Anterior cingulate cortex (tissue), 58 donors: ENCODE measurements at places on chromosomes 6 and 20.

- no peak for DNase-seq
Measured at GRCh38 chr20:22574545-22575086, 9.8 kb downstream of the FOXA2 start.

GRCh38 chr6:44135173-44135758, 7.9 kb downstream of the TMEM63B start:
- no peak for DNase-seq

DNA sequence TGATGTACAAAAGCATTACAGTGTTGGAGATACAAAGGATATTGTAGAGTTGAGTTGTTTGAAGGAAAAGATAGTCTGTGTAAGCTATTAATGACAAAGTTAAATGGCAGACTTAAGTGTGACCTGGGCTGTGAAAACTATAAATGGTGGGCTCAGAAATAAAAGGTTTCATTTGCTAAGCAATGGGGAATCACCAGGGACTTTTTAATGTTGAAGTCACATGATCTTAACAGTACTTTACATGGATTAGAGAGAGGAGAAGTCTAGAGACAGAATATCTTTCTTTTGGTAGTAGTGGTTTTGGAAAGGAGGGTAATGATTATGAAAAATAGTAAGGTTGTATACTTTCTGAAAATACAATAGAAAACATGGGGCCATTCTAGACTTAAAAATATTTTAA, 67.1 kb downstream of the SCAF8 start:
- no peak for DNase-seq

DNA sequence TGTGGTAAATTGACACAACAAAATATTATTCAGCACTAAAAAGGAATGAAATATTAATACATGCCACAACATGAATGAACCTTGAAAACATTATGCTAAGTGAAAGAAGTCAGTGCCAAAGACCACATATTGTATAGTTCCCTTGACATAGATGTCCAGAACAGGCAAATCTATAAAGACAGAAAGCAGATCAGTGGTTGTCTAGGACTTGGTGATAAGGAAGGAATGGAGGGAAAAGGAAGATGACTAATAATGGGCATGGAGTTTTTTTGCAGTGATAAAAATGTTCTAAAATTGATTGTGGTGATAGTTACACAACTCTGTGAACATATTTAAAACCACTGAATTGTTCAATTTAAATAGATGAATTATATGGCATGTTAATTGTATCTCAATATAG, 32.5 kb downstream of the TBX18 start:
- no peak for DNase-seq

DNA sequence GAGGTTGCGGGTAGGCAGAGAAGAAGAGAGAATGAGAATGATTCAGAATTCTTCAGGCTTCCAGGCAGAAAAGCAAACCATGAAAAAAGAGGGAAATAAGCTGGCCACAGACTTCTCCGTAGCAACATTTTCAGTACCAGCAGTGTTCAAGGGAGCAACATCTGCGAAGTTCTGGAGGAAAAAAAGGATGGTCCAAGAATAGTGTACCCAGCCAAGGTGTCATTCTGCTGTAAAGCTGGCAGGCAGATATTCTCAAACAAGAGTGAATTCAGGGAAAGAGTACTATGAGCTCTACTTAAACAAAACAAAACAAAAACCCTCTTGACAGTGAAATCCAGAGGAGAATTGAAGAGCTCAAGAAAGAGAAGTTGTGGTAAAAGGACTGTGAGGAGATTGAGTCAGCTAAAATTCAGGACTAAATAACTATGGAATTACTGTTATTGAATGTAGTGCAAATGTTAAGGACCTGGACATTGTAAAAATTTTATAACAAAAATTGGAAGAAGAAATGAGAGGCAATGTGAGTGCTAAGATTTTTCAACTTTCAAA, 86.5 kb downstream of the ATRN start:
- DNase-seq = no peak

DNA sequence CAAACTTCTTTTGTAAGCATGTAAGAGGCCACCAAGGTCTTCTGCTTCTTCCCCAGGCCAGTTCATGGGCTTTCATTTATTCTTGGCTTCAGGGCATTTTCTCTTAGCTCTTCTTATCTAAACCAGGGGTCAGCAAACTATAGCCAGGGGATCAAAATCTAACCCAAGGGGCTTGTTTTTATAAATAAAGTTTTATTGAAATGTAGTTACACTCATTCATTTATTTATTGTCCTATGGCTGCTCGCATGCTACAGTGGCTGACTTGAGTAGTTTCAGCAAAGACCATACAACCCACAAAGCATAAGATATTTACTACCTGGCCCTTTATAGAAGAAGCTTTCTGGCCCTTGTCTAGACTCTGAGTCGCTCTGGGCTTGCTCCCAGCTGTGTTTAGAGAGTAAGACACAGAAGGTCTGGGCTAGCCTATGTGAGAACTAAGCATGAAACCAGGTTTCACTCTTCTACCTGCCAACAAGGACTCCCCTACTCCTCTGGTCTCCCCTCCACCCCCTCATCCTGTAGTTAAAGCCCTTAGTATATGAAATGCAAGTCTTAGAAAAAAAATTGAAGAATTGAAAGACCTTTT, 43.2 kb downstream of the KHDC1L start:
- no peak for DNase-seq

DNA sequence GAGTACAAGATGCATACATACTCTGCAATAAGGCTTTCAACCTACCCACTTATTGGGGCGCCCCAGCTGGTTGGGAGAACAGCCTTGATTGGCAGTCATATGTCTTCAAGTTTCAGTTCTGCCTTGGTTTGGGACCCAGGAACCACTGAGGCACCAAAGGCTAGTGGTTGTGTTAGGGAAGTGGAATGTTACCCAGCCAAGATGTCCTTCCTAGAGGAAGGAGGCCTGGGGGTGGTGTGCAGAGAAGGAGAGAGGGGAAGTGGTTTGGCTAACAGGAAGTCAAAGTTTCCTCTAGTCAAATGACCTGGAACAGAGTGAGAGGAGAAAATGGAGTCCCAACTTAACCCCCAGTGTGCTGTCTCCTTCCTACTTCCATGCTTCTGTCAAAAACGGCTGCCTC, 59.4 kb downstream of the CD164 start:
- DNase-seq = peak; percentile 22

GRCh38 chr6:10425176-10425974, 10.5 kb upstream of the TFAP2A start:
- no peak for DNase-seq

DNA sequence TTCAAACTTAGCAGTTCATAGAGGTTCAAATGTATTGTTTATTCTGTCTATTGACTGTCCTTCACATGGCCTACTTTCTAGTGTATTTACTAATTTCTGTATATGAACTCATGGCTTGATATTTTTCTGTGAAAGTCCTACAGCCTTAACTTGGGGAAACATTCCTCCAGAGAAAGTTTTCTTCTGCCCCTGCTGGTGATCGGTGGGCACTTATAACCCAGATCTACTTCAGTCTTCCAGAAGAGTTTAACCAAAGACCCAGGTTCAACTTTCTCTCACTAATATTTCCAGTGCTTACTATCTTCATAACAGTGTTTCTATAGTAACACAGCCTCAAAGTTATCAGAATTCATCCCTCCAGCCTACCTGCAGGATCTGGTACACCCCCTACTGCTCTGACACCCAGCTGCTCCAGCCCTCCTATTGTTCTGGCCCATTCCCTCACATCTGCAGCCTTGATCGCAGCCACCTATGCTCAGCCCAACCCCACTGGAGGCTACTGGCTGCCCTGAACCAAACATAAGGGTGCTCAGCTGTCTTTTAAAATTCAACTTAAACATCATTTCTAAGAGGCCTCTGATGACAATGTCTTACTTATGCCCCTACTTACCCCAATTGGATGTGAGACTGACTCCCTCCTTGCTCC, 72.3 kb downstream of the TBX18 start:
- no peak for DNase-seq

GRCh38 chr6:71326611-71327010, 38.0 kb downstream of the OGFRL1 start:
- no peak for DNase-seq

GRCh38 chr6:137240168-137240567, 21.0 kb upstream of the IFNGR1 start:
- DNase-seq = no peak

DNA sequence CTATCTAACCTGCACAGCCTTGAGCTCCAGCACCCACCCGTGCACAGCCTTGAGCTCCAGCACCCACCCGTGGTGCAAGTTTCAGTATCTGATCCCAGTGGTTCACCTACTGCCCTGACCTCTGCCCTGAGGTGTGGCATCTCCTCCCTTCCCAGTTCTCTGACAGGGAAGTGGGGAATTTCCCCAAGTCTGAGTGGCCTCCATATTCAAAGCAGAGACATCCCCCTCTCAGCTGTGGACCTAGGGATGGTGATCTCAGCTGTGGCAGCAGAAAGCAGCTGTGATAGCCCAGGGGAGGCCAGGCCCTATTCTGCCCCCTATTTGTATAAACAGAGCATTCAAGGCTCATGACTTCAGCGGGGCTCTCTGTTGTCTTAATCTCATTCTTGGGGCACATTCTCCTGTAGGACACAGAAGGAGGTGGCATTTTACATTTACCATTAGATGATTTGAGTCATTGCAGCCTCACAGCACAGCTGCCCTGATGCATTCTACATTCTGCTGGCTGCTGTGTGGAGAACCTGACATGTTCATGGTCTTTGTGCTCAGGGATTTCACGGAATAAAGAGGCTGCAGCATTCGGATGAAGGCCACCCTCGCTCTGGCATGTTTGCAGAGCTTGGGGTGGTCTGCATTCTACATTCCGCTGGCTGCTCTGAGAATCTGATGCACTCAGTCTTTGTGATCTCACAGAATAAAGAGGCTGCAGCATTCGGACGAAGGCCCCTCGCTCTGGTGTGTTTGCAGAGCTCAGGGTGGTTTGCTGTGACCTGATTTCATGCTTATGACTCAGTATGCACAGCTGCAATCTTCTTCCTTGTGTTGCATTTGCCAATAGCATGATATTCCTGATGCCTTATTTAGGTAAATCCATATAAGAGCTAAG, 16.9 kb downstream of the GPR31 start:
- DNase-seq = no peak

DNA sequence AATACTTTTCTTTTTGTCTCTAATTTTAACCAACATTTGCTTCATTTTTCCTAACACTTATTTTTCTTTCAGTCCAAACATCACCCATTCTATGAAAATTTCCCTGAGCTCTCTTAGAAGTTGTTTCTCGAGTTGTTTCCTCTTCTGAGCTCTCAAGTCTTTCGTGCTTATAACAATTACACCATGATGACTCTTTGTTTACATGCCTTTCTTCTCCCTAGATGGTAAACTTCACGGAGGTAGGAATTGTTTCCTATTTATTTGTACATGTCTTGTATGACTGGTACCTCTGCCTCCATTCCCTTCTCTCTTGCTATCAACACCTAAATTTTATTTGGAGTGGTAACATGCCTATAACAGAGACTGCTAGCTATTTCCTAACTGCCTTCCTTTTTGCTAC, 6.4 kb downstream of the BLOC1S5 start:
- no peak for DNase-seq

DNA sequence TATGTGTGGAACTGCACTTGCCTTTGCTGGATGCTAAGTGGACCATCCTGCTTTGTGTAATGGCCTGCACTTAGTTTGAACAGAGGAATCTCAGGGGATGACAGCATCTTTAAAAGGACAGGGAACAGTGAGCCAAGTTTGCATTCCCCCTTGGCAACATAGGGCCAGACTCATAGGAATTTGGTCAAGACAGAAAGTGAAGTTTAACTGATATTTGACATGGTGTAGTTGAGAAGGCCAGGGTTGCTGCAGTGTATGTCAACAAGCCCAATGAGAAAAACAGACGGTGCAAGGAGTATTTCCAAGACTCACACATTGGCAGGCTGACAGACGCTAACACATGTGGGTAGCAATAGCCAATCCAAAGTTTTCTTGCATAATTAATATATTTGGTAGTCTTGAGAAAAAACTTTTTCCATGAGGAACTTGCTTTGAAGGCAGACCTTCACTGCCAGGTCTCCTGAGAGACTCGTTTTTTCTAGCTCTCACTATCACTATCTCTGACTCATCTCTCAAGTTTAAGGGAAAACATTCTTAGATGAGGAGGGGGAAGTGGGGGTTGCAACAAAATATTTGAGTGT, 213.8 kb downstream of the IBTK start:
- no peak for DNase-seq

- DNase-seq = no peak
Measured at GRCh38 chr6:87700397-87701343, 1.4 kb downstream of the AKIRIN2 start.

- DNase-seq = no peak
Measured at GRCh38 chr20:58327211-58327610, 17.7 kb downstream of the RAB22A start.

DNA sequence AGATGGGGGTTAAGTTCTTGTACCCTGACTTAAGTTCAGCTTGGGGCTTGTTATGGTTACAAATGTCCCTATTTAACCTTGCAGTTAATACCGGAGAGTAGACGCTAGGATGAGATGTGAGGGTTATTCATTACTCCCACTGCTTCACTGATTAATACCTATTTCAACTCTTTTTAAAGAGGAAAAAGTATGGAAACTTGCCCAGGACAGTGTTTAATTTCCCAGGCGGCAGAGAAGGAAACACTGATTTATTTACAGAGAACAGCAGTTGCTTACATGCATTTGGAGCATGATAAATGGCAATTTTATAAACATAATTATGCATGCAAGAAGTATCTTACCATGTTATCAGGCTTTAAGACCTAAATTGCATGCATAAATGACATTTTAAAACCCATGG, 137.7 kb downstream of the RCAN2 start:
- DNase-seq = no peak

- DNase-seq = no peak
Measured at GRCh38 chr6:22227824-22228610, 68.8 kb downstream of the PRL start.

DNA sequence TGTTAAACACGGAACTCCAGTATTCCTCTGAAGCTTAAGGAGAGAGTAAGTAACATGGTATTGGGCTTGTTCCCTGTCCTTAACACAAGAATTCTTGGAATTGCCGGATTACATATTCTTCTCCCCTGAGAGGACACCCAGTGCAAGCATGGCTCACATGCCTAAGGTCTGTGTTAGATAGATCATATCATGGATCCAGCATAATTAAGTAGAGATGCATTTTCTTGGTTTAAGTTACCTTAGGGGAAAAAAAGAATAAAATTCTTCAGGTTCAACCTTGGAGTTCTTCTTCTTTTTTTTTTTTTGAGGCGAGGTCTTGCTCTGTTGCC, 53.9 kb downstream of the AKAP12 start:
- DNase-seq = no peak

DNA sequence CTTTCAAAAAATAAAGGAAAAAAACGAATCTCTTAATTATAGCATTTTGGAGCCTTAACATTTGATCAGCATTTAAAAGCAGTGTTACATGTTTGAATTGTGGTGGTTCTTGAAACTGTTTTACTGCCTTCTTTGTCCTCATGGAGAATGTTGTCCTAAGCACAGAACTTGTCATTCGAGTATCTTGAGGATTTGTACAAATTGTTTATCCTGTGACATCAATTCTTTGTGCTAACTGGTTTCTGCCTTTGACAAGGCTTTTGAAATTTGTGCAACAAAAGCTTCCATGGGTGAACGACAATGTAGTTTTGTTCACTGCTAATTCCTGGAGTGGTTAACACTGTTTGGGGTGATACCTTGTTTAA, 130.8 kb downstream of the SCAF8 start:
- DNase-seq = no peak
